ENCODE measurements at places on chromosomes 6 and 20.

- DNase-seq, result no peak
Measured at GRCh38 chr6:35436071-35436857, 15.9 kb upstream of the FANCE start.

DNA sequence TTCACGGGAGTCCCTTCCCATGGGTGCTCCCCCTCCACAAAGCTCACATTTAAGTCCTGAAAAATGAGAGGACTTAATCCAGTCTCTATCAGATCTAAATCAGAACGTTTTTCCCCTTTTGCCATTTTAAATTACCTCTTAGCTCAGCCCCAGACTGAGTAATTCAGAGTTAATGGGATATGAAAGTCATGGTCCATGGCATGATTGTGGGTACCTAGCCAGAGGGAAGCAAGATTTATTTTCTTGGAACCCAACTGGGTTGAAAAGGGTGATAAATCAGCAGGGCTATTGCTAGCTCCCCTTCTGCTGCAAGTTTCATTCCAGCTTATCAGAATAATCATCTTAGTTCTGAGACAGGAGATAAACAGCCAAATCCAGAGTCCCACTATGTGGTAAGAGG, 320.2 kb upstream of the CHD6 start:
- DNase-seq, result no peak

DNA sequence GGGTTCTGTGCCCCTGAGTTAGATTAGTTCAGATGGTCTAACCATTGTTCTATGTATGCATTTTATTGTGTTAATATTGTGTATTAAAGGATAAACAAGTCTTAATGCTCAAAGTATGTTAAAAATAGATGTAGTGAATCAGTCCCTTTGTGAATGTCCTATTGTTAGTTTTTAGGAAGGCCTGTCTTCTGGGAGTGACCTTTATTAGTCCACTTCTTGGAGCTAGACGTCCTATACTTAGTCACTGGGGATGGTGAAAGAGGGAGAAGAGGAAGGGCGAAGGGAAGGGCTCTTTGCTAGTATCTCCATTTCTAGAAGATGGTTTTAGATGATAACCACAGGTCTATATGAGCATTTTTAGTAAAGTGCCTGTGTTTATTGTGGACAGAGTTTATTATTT, 12.3 kb upstream of the HMGN4 start:
- DNase-seq, result no peak

DNA sequence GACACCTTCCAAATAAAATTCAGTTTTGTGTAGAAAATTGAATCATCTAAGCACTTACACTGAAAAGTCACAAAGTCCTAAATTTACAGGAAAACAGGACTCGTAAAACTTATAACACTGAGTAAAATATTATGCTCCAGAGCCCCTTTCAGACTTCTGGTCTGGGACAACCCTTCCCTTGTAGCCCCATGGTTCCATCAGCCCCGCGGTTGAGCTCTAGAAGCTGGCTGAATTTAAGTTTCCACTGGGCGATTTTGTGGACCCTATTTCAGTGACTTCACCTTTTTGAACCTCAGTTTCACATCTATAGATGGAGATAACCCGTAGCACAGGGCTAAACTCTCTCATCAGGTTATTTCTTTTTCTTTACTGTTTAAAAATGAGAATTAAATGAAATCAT, 117.7 kb upstream of the BACH2 start:
- DNase-seq, result no peak

- DNase-seq, result no peak
Measured at GRCh38 chr6:77263003-77263402, 200.3 kb downstream of the HTR1B start.

- DNase-seq, result no peak
Measured at GRCh38 chr6:39945626-39946025, 11.4 kb upstream of the MOCS1 start.

DNA sequence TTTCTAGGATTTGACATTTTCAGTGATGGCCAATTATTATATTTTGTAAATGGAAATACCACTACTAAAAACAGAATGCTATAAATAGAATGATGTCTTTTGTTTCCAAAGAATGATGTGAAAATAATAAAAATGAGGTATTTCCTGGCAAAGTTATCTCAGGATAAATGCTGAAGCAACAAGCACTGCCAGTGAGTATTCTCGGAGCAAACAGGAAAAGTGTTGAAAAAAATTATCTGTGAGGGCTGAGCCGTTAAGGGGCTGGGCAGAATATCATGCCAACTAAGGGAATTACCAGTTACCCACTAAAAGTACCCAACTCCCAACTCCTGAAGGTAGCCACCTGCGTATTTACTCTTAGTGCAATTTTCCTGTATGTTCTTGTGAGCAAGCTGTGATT, 23.6 kb upstream of the SCAF8 start:
- DNase-seq, result no peak
